Stimulated activated CD8-positive, alpha-beta memory T cell treated with anti-CD3 and anti-CD28 coated beads, Interleukin-4, amount 100 ng/mL, for 1 hour (primary cell): ENCODE measurements at places on chromosomes 3 and 15.

GRCh38 chr3:112074616-112075497, 11.3 kb upstream of the C3orf52 start:
- no peak for DNase-seq

- DNase-seq: no peak
Measured at GRCh38 chr15:30933293-30933692, 29.6 kb downstream of the FAN1 start.

GRCh38 chr3:187913617-187914033, 168.4 kb upstream of the BCL6 start:
- DNase-seq: no peak

DNA sequence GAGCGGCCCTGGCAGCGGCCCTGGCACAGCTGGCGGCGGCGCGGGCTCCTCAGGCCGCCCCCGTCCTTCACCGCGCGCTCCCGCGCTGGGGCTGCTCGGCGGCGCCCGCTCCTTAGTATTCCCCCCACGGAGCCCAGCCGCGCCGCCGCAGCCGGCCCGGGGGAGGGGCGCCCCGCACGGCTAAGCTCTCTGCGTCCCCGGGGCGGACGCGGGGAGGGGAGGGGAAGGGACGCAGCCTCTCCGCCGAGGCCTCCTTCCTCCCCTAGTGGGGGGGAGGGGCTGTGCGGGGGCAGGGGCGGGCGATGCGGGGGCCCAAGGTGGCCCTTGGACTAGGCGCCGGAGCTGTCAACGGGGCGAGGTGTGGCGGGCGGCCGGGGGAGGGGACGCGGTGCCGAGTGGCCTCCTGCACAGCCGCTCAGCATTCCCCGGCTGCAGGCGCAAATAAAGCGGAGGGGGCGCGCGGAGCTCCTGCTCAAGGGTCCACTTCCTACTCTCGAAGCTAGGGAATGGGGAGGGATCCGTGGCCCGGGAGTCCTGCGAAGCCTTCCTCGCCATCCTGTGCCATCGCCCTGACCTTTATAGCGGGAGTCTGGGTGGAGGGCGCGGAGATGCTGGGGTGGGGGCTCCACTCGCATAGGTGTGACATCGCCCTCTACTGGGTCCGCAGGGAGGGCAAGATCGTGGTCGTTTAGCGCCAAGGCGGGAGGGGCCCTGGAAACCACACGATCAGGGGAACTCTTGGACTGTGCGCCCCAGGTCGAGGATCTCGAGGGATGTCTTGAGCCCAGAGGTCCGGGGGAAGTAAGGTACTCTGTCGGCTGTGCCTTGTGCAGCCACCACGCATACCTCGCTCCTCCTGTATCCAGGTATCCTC, 22.2 kb downstream of the EPHB3 start:
- DNase-seq: no peak

DNA sequence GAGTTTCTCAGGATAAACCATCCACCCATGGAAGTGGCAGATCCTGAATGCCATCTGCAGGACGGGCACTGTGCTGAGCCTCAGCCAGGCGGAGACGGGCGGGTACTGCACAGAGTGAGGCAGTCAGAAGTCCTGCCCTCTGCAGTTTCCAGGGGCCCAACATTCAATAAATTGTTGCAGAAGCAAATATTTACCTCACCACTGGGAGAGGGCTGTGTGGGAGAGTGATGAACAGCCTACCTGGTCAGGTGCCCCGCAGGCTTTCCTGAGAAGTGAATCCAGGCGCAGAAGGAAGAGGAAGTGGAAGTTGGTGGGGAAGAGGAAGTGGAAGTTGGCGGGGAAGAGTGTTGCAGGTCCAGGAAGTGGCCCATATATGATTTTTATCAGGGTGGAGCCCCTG, 100.8 kb downstream of the SLCO3A1 start:
- no peak for DNase-seq

GRCh38 chr15:88803241-88803919, at the start of gene ACAN:
ACAN (plus strand) TSS chr15:88803436; CDS start chr15:88836207, 32,771 bp downstream.
- DNase-seq: no peak

- no peak for DNase-seq
Measured at GRCh38 chr15:85141726-85142125, 160.1 kb downstream of the PDE8A start.

- DNase-seq: peak; percentile 33
Measured at GRCh38 chr3:143121241-143122088, 1.9 kb downstream of the CHST2 start.

DNA sequence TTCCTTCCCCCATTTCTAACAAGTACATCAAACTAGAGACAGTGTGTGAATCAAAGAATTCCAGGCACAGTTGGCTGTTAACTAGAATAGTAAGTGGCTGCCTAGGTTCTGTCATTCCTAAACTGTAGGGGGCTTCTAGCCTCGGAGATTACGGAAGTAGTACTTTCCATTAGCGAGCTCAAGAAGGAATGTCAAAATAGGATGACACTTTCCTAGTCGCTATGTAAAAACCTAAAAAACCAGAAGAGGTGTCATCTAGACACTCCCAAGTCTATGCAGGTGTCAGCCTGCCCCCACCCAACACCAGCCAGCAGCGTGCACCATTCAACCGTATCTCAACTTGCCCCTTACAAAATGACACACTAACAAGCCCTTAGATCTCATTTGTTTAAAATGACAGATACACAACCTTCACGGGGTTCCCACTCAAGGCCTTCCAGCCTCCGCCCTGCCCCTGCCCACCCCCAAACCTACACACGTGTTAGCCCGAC, 874 bp downstream of the INO80 start:
- DNase-seq: no peak

GRCh38 chr15:49843725-49844124, 222.9 kb downstream of the DTWD1 start:
- DNase-seq: no peak

DNA sequence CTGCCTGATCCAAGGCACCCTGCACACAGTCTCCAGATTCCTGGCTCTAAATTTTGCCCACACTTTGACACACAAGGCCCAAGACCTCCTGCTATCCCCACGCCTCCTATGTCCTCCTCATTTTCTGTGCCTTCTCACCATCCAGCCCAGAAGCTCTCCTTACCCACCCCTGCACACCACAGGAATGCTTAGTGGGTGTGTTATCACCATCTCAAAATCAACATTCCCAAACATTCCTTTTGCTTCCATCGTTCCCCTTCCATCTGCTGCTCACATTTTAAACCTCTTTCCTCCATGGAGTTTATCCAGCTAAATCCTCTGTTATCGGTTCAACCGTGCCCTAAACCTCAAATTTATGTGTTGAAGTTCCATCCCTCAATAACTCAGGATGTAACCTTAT, 43.9 kb downstream of the DGKG start:
- DNase-seq: no peak

GRCh38 chr3:13508496-13508895, 28.4 kb downstream of the HDAC11 start:
- no peak for DNase-seq

- DNase-seq: no peak
Measured at GRCh38 chr3:52693071-52693470, 7.2 kb downstream of the GNL3 start.

DNA sequence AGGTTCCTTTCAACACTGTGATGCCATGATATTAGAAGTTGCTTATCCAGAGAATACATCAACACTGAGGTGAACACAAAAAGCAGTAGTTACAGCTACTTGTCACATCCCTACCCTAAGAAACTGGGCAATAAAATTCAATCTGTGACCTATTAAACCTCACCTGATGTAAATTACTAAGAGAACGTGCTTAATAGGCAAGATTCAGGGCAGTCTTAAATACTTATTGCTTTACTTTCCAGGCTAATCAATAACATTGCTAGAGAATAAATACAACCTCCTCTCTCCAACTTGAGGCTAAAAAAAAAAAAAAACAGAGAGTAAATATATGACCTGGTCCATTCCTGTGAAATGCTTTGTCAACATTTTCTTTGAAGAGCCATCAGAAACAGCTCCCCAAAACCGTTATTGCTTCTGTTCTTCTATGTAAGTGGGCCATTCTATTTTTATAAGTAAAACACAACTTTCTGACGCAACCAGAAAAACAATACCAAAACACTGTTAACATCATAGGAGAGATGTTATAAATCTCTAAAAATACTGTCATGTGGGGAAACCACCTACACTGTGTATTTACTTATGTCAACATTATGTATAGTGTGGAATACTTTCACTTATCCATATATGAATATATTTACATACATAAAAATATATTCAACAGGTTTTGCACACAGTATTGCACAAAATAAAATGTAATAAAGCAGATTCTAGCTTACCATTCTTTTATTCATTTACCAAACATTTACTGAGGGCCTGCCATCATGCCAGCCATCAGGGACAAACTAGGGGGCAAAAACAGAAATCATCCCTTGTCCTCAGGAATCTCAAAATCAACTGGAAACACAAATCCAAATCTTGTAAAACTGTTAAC, 2.7 kb downstream of the NKIRAS1 start:
- DNase-seq: no peak

- no peak for DNase-seq
Measured at GRCh38 chr3:65902304-65902793, 136.4 kb downstream of the MAGI1 start.

- DNase-seq: no peak
Measured at GRCh38 chr15:58512522-58512921, 80.7 kb downstream of the LIPC start.

DNA sequence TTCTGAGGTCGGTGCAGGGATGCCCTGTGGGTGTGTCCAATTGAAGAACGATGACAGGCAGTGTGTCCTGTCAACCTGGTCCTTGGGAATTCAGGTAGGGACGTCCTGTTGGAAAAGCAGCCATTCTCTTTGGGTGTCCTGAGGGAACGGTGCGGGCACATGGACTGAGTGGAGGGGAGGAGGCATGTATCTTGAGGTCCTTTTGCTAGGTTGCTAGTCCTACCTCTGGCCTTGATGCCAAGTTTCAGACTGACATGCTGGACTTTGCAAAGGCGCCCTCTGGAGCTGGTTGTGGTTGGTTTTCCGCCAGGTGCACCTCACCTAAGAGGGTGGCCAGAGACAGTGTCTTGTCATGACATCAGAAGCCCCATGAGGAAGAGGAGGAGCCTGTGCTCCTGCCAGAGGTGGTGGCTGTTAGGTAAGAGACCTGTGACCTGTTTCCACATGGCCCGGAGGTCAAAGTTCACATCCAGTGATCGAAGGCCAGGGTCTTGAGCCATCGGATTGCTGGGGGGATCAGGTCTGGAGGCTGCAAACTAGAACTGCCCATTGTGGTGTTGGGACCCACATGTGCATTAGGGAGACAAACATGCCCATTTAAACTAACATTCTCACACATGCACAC, 106.3 kb downstream of the SNRPN start:
- no peak for DNase-seq

- no peak for DNase-seq
Measured at GRCh38 chr3:183210341-183210740, 42.7 kb upstream of the B3GNT5 start.

- DNase-seq: no peak
Measured at GRCh38 chr3:13479332-13479581, 849 bp upstream of the HDAC11 start.

GRCh38 chr3:129371041-129371826, 57.2 kb downstream of the EFCAB12 start:
- no peak for DNase-seq

DNA sequence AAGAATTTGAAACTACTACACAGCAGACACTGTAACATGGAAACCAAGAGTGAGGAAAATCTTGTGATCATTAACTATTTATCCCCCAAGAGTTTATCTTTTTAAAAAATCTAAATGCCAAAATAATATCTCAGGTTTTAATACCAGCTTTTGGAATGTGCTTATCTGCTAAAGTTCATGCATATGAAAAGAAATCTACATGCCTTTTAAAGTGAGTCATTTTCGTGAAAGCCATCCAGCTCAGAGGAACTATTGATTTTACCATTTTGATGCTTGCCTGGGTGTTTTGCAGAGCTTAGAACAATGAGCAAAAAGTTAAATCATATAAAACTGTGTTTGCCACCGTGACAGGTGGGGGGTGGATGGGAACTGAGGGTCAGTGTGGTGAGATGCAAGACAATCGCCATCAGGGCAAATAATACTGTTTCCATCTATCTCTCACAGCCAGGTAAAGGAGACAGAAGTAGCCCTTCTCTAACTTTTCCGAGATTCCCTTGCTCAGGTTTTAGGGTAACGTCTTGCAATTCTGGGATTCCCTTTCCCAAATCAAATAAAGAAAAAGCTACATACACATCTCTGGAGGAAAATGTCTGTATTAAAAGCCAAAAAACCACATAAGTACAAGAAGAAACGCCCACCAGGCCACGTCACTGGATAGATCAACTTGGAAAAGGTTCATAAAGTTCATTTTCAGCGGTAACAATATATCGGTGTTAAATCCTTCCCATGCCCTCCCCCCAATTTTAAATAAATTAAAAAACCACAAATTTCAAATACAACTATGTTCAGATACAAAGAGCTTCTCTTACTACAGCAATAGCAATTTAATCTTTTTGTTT, 2.0 kb downstream of the TMEM158 start:
- no peak for DNase-seq

DNA sequence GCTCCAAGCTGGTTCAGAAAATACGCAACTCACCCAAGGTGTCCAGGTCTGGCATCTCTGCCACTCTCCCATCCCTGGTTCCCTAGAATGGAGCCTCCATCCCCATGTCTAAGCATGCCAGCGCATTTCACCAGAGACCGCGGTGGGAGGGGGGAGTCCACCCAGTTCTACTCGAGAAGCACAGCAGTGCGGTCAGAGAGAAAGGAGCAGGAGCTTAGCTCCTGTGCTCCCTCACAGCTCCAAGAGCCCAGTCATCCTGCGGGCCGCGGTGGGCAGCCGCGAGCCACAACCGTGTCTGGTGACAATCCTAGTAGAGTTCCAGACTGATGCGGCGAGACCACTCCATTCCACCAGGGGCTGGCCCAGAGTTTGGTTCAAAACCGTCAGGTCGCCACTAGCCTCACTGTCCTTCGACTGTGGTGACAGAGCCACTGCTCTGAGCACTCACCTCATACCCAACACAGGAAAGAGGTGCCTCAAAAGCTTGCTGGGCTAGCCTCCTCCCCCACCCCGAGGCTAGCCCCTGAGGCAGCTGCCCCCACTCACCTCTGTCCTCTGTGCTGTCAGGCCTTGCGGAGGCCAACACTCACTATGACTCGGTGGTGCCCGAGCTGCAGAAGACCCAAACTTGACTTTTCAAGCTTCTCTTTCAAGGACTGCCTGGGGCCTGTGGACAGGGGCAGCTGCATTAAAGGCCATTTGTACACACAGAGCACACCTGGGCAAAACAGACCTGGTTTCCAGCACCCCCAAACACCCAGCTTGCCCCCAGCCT, 185.4 kb downstream of the XXYLT1 start:
- no peak for DNase-seq
